A673 (cell line): ENCODE measurements at places on chromosomes 13 and 19. TPM values are rescaled to one million over a fixed set of nuclear protein-coding genes. Genes with fewer than 3 reads are reported as not detected.

DNA sequence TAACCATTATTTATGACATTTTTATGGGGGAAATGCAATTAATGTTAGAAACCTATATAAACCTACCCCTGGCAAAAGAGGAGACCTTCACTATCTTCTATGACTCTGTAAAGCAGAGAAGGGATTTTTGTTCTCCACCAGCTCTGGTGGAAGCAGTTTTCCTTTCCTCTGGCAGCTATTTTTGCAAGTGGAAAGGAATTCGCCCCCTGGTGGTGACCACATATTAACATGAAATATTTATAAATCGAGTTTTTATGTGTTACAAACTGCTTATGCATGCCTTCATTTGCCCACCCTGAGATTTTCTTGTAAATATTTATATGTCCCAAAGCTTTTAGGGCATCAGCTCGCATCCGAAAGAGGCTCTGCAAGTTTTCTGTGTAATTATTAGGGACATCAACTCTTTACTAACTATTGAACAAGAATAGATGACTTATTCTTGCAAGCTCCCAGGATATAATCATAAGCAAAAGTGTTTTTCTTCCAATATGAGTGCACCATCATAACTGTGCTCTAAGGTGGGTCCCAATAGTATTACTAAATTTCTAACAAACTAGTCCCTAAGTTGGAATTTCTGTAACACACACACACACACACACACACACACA, 62.4 kb downstream of the SERTM1 start:
- DNase-seq, result peak; percentile 86

GRCh38 chr19:2478278-2478755, 2.4 kb downstream of the GADD45B start:
- DNase-seq, result peak; percentile 91

TEX101 gene
- not detected in 2 replicates for total RNA-seq

DNA sequence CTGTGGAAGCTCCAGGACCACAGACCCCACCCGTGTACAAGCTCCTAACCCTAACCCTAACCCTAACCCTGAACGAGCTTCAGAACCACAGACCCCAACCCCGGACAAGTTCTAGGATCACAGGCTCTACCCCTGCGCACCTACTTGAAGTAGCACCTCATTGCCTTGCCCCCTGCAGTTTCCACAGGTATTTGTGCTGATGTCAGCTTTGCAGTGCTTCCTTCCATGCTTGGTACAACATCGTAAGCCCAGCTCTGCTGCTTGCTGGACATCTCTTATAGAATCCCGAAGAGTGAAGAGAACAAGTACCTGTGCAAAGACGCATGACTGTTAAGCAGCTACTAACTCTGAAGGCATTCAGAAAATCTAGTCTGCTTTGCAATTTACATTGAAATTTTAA, 20.7 kb upstream of the CDC16 start:
- no peak for DNase-seq

- peak; percentile 61 for DNase-seq
Observed at GRCh38 chr13:40668335-40668734, 1.9 kb upstream of the FOXO1 start.

DNA sequence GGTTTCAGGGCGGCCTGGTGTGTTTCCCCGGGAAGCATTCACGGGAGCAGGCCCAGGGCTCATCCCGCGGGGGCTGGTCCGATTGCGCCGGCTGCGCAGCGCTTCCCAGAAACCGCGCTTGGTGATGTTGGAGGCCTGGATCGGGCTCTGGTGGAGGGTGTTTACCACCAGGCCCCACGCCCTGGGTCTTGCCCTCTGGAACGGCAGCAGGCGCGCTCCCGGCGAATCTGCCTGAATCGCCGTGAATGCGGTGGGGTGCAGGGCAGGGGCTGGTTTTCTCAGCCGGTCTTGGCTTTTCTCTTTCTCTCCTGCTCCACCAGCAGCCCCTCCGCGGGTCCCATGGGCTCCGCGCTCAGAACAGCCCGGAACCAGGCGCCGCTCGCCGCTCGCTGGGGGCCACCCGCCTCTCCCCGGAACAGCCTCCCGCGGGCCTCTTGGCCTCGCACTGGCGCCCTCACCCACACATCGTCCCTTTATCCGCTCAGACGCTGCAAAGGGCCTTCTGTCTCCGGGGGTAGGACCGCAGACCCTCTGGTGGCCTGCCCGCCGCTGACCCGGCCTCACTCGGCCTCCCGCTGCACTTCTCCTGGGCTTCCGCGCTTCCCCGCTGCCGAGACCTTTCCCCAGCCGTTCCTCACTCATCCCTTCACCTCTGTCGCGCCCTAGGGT, 69.4 kb upstream of the GJB6 start:
- DNase-seq, result no peak

GRCh38 chr19:4673726-4674125, 3.6 kb upstream of the MYDGF start:
- no peak for DNase-seq

C19orf12 gene
- 26.8 and 28.6 TPM in 2 replicates for total RNA-seq

- no peak for DNase-seq
Observed at GRCh38 chr13:25447396-25447795, 75.6 kb downstream of the ATP8A2 start.

GRCh38 chr19:2475018-2475701, 767 bp upstream of the GADD45B start:
- DNase-seq, result peak; percentile 75

- DNase-seq, result peak; percentile 23
Observed at GRCh38 chr19:34189917-34190425, 17.7 kb downstream of the LSM14A start.

DNA sequence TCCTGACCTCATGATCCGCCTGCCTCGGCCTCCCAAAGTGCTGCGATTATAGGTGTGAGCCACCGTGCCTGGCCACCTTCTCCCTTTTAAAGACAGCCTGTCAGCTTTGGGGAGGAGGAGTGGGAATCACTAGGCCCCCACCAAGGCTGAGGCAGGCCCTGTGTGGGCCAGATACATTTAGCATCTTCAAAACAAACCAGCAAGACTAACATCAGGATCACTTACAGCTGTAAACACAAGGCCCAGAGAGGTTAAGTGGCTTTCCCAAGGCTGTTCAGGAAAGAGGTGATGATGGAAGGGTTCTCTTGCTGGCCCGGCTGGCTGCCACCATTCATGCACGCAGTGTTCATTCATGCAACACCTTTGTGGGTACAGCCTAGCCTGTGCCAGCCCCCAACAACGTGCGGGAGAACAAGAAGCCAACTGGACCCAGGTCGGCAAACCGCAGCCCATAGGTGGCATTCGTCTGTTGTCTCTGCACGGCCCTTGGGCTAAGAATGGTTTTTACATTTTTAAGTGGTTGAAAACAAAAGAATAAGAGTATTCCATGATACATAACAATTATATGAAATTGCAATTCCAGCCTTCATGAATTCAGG, 23.0 kb downstream of the IER2 start:
- DNase-seq, result no peak

- no peak for DNase-seq
Observed at GRCh38 chr13:24943136-24943535, 152.8 kb upstream of the PABPC3 start.

GRCh38 chr19:4795400-4795799, 3.9 kb downstream of the FEM1A start:
- no peak for DNase-seq

PPP1R13L gene
- 5.5 and 8.1 TPM in 2 replicates for total RNA-seq

GRCh38 chr13:109569958-109570711, 216.2 kb downstream of the IRS2 start:
- no peak for DNase-seq

ZNF98 gene
- total RNA-seq, result not detected in 2 replicates

CCNE1 gene
- 8.9 and 12.0 TPM in 2 replicates for total RNA-seq

DNA sequence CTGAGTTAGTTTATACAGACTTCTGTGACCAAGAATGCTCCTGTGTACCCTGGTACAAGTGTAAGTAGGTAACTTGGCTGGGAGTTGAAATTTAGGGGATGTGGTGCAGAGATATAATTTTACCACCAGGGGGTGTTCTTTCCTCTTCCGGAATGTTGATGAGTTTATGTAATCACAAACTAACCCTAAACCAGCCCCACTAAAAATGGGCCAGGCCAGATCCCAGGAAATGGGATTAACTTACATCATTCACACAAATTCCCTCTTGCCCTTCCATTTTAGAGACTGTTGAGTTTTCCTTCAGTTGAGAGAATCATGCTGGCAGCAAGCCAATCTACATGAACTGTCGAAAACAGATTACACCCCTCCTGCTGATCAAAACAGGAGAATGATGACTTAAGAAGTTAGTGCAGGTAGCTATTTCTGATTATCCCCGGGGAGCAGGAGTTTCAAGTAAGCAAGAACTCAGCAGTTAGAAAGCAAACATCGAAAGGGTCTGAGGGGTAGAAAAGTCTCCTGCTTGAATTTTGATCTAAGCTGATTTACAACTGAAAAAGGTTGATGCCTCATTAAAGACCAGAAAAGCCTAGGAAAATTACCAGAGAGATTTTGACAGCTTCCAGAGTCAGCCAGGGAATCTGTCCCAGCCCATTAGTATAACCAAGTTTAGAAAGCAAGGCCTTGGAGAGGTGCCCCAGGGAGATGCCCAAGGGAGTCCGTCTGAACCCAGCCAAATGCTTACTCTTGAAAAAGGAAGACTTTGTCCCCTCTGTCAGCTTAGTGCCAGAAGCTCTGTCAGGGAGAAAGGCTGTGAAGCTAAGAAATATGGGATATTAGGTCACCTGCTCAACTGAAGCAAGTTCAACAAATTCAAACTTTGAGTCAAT, 32.3 kb upstream of the MED4 start:
- DNase-seq, result peak; percentile 93

GRCh38 chr19:49861541-49862378, 5.6 kb downstream of the PNKP start:
- no peak for DNase-seq

DNA sequence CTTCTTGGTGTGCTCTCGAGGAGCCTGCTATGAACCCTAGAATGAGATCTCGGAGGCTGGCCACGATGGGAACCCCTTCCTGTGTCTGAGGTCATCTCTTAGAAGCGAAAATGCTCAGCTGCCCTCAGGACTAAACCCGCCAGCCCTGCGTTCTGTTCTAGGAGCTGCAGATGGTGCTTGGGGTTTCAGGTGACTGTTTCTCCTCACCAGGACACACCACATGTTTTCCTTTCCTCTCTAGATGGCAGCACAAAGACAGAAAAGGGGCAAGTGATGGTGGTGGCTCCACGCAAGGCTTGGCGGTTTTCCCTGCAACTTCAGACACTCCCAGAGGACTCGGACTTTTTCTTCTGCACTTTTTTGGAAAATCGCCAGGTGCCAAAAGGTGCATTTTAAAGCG, 60.1 kb downstream of the RNASEH2B start:
- DNase-seq, result peak; percentile 34

DNA sequence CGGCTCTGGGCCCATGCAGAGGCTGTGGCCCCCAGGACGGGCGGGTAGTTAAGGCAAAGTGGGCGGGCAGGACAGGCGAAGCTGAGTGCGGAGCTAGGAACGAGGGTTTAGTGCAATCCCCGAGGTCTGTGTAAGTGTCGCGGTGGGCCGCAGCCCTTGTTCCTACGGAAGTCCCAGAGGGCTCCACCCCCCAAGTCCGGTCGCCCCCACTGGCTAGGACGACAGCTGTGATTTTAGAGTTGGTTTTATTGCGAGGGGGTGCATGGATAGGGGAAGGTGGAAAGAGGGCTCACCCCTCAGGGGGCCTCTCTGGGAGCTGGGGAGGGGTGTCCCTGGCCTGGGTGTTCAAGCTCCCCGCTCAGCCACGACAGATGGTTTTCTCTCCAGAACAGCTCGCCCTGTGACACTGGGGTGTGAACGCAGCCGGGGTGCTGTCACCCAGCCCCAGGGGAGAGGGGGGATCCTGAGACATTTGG, 21.7 kb downstream of the ZBTB7A start:
- no peak for DNase-seq

DNA sequence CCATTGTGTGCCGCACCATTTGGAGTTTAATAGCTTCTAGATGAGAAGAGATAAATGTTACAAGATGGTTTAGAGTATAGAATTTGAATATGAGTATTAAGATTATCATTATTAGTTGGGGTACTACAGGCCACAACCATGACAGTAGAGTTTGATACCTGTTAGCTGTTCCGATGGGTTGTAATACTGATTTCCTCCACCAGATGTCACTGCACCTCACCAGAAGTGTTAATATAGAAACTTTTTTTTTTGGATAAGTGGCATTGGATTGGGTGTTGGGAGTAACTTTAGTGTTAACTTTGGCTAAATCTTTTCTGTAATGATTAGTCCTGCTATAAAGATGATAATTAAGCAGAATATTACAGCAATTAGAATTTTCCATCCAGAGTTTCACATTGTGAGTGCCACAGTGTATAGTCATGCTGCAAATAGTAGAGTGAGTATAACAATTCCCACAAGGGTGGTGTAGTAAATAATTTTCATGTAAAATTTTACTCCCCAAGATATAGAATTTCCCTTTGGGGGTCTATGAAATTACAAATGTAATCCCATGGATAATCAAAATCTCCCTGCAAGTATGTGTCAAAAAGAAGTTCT, 56.3 kb downstream of the PSG3 start:
- peak; percentile 33 for DNase-seq

IGSF23 gene
- not detected in 2 replicates for total RNA-seq

DNA sequence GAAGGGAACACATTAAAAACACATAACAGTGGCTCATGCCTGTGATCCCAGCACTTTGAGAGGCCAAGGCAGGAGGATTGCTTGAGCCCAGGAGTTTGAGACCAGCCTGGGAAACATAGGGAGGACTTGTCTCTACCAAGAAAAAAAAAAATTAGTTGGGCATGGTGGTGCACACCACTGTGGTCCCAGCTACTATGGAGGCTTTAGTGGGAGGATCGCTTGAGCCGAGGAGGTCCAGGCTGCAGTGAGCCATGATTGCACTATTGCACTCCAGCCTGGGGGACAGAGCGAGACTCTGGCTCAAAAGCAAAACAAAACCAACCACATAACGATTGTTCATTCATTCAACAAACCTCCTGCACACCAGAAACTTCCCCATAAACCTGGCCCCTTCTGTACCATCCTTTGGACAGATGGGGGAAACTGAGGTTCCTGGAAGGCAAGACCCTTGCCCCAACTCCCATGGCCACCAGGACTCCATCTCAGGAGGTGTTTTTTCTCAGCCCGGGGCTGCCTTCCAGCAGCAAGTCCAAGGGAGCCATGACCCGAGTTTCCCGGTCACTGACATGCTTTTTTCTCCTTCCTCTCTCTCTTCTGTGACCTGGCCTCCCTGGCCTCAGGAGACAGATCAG, 4.3 kb downstream of the FOSB start:
- DNase-seq, result no peak

- DNase-seq, result no peak
Observed at GRCh38 chr13:94344126-94344818, 135.2 kb downstream of the DCT start.

DNA sequence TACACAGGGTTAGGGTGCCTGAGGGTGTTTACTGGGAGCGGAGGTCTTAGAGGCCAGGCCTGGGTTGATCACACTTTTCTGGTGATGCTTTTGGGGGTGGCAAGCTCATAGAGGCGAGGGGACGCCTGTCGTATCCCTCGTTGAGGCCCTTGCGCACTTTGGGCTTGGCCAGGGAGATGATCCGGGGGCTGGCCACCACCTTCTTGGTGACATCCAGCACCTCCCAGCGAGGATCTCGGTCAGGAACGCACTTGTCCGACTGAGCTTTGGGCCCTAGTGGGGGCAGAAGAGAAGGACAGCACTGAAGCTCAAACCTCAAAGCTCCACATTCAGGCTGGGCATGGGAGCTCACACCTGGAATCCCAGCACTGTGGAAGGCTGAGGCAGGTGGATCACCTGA, 17.6 kb upstream of the MIER2 start:
- DNase-seq, result no peak

GRCh38 chr13:32472194-32472621, 44.3 kb upstream of the N4BP2L1 start:
- DNase-seq, result no peak

ZIC2 gene
- 285 and 305 TPM in 2 replicates for total RNA-seq

GRCh38 chr13:113320226-113320875, 23.3 kb downstream of the LAMP1 start:
- no peak for DNase-seq

LIPE gene
- 6.8 and 7.6 TPM in 2 replicates for total RNA-seq

CUL4A gene
- 78.8 and 87.5 TPM in 2 replicates for total RNA-seq

TMC4 gene
- total RNA-seq, result 0.58 and 0.96 TPM in 2 replicates
